SK-MEL-5 (cell line): ENCODE measurements at places on chromosomes 7 and 10. TPM values are rescaled to one million over a fixed set of nuclear protein-coding genes. Genes with fewer than 3 reads are reported as not detected.

- no peak for DNase-seq
These were observed 3.8 kb upstream of the SKIDA1 start for GRCh38 chr10:21529032-21529910.

DNA sequence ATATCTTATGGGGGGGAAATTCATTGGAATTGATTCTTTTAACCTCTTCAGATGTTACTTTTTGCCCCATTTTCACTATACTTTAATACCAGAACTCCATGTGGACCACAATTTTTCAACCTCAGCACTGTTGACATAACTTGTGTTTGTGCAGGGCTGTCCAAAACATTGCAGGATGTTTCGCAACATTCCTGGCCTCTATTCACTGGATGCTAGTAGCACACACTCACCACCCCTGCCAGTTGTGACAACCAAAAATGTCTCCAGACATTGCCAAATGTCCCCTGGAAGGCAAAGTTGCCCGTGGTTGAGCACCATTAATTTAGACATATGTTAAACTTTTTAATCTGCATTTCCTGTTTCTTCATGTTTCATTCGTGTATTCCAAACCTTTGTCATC, 234.7 kb downstream of the GFRA1 start:
- no peak for DNase-seq

DNA sequence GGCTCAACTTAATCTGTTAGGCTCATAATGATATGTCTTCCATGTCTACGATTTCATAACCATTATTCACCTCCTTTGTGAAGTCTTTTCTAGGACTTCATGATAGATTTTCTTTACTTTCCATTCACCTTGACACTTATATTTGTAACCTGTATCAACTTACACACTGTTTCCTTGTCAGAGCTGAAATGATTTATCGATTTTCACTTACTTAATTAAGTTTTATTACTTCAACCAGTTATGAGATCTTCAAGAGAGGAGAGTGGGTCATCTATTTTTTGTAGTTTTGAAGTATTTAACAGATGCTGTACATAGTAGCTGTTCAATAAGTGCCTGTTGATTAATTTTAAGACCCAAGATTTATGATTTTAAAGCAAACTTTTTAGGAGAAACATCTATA, 37.4 kb downstream of the VTI1A start:
- no peak for DNase-seq

DNA sequence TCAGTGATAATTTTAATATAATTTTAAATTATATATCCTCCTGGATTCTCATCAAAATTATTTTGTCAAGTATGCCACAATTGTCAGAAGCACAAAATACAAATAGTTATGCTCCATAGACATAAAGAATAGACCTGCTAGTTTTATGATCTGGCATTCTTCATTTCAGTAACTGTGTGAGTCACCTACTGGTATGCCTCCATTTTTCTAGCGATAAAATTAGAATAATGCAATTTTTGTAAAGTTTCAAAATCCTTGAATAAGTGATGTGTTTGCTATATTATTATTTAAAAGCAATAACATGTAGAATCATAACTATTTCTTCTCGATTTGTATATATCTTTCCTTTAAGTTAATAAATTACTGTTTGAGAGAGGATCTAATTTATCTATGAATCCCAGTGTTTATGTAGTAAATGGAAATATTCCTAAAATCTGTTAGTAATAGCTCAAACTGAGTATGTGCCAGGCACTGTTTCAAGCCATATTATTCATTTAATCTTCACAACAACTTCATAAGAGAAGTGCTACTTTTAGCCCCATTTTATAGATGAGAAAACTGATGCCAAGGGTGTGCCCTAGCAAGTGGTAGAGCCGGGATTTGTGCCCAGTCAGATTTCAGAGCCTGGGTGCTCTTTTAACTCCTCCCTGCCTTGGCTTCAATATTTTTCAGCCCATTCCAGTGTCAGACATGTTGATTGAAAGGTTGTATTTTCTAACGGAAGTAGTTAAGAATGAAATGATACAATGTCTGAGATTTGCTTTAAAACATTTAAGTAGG, 38.4 kb downstream of the NET1 start:
- DNase-seq = no peak

GRCh38 chr7:69858471-69858870, 260.2 kb downstream of the AUTS2 start:
- DNase-seq = no peak

- DNase-seq = no peak
These were observed 335.0 kb upstream of the GLI3 start for GRCh38 chr7:42572056-42572455.

DNA sequence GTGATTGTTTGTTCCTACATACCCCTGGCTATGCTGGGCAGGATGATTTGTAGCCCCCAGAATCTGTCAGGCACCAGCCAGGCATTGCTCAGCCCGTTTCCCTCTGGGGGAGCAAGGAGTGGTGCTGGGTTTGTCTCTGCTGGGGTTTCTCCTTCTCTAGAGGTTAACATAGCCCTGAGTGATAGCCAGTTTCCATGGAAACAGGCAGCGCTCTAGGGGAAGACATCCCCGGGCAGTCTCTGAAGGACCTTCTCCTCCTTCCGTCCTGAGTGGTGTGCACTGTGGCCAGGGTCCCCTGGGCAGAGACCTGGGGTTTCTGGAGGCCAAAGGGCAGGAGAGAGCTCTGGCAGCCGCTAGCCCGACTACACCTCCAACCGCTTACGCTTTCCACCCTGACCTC, 50.6 kb upstream of the LRRC4 start:
- no peak for DNase-seq

- DNase-seq = no peak
These were observed 70.8 kb upstream of the SYPL1 start for GRCh38 chr7:106182904-106183303.

DNA sequence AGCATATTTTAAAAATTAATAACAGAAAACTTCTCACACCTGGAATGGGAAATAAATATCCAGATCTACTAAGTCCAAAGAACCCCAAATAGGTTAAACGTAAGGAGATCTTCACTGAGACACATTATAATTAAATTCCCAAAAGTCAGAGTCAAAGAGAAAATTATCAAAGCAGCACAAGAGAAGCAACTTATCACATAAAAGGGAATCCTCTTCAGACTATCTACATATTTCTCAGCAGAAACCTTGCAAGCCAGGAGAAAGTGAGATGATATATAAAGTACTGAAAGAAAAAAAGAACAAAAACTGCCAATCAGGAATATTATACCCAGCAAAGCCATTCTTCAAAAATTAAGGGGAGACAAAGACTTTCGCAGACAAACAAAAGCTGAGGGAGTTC, 756.4 kb downstream of the SUGCT start:
- DNase-seq = no peak

GRCh38 chr7:3722396-3722922, 421.4 kb downstream of the SDK1 start:
- DNase-seq = peak; percentile 62

- no peak for DNase-seq
These were observed 17.2 kb upstream of the MNX1 start for GRCh38 chr7:157027568-157028198.

DNA sequence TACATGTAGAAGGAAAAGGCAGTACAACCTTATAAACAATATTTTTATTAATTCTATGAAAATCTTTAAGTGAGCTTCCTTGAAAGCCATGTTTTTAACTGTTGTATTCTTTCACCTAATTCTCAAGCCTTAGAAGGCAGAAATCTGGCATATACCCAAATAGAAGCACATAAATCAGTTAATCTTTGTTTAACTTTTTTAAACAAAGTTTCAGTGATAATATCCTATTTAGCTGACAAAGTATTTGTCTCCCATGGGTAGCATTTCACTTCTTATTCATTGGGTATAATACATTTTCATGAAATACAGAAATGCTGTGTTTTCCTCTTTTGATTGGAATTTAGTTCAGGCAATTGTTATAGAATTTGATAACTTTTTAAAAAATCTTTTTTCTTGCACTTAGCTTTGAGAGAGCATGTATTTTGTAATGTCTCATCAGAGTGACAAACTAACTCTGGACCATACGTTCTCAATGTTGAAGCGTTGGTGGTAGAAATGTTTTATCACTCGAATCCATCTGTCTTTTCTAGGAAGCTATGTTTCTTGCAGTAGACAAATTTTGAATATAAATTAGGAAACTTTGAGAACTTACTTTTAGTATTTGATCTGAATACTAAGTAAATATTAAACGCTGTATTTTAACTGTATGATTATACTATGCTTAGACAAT, 78.1 kb downstream of the CREM start:
- DNase-seq = no peak

DNA sequence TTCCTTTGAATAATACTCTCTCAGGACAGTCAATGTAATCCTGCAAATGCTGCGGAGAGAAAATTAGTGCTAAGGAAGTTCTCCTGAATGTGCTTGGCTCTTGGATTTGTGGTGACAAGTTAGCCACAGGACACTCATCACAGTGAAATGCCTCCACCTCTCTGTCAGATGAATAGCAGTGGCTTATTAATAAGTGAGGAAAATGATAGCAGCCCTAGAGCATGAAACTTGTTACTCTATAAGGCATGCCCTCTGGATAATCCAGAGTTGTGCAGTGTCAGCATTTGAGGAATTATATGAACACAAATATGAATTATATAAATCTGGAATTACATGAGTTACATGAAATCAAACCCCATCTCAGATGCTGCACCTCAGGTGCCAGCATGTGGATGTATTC, 23.5 kb upstream of the TBX20 start:
- DNase-seq = no peak

GRCh38 chr7:129754406-129754805, 142.9 kb downstream of the NRF1 start:
- no peak for DNase-seq

DNA sequence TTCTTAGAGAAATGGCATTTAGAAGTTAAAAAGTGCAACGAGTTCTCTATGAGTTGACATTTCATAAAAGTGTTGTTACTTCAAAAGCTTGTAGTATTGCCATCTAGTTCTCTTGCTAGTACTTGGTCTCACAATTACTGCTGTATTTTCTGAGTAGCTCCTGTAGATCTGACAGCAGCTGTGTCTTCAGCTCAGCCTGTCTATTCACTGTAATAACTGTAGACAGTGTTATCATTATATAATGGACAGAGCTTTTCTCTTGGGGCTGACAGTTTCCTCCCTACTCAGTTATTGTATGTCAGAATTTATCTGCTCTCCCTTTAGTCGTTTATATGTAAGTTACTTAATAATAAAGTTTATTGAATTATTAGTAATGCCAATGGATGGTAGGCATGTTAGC, 388.7 kb upstream of the VSTM2A start:
- DNase-seq = no peak

DNA sequence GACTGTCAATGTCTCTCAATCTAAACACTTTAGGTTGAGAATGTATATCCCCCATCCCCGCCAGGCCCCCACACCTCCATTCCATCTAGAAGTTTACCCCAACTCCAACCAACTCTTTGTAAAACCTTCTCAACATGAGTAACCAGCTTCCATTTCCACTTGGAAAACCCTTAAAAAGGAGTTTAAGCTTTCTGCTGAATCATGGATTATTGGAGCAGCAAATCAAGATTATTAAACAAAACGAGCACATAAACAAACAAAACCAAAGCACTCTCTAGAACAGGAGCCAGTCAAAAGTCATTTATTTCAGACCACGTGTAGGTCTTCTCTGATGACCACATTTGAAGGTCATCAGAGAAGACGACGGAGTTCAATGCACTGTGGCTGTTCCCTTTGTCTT, 213.5 kb downstream of the FANK1 start:
- no peak for DNase-seq

GRCh38 chr10:131690805-131691239, 210.0 kb upstream of the PPP2R2D start:
- no peak for DNase-seq

Gene TDRD1
- not detected in 2 replicates for total RNA-seq

Gene PMS2
- 42.8 and 43.3 TPM in 2 replicates for total RNA-seq

Gene UNC5B
- total RNA-seq = 0.82 and 0.90 TPM in 2 replicates

Gene KCTD7
- total RNA-seq = 20.9 and 24.5 TPM in 2 replicates

Gene NODAL
- total RNA-seq = not detected in 2 replicates

Gene CLCN1
- total RNA-seq = not detected in 2 replicates

Gene CASD1
- 19.9 and 20.4 TPM in 2 replicates for total RNA-seq

Gene CUZD1
- 0.18 TPM in 1 of 2 replicates, not detected in the other for total RNA-seq

Gene OR2A42
- total RNA-seq = not detected in 2 replicates

Gene C10orf67
- total RNA-seq = not detected in 2 replicates
